ENCODE measurements at places on chromosomes 12 and 14.

GRCh38 chr14:85911044-85911443, 381.1 kb downstream of the FLRT2 start:
- DNase-seq = no peak

DNA sequence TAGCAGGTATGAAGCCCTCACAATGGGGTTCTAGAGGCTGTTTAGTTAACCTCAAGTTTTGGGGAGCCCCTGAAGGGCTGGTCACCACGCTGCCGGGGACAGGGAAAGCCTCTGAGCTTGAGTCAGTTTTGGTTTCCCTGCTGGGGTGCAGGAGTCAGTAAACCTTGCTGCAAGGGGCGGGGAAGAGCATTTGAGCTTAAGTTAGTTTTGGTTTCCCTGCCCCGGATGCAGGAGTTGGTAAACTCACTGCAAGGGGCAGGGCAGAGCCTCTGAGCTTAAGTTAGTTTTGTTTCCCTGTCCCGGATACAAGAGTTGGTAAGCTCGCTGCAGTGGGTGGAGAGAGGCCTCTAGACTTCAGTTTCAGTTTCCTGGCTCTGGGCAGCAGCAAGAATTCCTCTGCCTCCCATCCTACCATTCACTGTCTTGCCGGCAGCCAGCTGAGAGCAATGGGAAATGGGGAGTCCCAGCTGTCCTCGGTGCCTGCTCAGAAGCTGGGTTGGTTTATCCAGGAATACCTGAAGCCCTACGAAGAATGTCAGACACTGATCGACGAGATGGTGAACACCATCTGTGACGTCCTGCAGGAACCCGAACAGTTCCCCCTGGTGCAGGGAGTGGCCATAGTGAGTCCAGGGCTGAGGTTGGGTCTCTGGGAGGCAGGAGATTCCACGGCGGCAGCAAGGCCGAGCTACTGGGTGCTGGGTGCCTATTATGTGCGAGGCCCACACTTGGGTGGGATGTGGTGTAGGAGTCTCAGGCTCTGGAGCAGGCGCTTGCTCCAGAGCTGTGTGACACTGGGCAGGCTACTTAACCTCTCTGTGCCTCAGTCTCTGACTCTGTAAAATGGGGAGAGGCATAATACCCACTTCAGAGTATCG, at the start of gene OAS2:
Gene OAS2, plus strand, starts transcription at position 357 of the 878 bp plus-strand sequence. Its CDS starts 90 bp downstream, at position 447.
- DNase-seq = no peak

DNA sequence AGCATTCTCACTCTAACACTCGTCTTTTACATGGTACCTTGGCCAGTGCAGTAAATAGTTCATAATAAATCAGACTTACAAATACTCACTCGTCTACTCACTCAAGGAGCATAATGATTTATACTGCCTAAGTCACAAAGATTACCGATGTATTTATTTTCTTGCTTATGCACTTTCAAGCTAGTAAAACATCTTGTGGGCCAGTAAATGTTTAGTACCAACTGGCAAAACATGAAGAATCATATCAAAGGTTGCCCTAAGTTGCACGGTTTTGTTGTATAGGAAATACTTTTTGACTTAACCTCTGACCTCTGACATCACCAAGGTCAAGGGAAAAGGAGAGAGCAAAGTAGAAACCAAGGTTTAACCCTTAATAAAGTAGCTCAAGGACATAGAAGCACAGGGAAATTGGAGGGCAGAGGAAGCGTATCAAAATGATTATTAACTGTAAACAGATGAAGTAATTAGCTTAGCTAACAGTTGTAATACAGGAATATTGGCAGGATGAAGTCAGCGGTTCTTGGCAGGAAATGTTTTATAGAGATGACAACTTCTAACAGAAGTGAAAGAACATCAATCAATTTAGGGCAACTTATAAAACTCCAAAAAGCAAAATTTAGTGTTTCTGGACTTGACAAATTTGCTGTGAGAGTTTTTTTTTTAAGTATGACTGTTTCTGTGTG, 131.9 kb downstream of the HMGA2 start:
- DNase-seq = no peak

DNA sequence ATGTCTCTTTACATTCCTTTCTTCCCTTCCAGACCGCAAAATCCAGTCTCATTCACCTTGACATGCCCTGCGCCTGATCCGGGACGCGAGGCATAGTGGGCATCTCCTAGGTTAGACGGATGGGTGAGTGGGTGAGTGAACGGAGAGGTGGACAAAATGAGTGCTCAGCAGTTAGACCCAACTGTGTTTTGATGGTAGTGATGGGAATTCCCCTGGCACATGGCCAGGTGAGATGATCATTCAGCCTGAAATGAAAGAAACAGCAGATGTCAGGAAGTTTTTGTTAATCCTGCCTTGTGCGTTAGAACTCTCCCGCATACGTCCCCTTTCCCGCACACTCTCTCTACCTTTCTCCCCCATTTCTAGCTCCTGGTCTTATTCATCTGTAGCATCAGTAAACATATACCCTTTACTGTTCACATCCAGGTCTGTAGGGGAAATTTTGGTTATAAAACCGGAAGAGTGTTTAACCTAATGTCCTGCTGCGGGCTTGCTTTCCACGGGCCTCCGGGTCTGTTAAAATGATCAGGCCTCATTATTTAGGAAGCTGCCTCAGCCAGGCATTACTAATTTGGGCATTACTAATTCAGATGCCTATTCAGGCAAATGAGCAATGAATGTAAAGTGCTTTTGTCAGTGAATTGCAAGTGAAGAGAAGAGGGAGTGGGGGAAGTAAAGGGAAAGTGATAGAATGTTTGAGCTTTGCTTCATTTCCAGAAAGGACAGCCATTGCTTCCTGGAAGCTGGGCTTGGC, 172.8 kb downstream of the ETV6 start:
- DNase-seq = no peak

- no peak for DNase-seq
These were observed 348.4 kb downstream of the BCAT1 start for GRCh38 chr12:24600551-24600950.

GRCh38 chr12:26017484-26018211, 59.2 kb downstream of the RASSF8 start:
- DNase-seq = no peak

DNA sequence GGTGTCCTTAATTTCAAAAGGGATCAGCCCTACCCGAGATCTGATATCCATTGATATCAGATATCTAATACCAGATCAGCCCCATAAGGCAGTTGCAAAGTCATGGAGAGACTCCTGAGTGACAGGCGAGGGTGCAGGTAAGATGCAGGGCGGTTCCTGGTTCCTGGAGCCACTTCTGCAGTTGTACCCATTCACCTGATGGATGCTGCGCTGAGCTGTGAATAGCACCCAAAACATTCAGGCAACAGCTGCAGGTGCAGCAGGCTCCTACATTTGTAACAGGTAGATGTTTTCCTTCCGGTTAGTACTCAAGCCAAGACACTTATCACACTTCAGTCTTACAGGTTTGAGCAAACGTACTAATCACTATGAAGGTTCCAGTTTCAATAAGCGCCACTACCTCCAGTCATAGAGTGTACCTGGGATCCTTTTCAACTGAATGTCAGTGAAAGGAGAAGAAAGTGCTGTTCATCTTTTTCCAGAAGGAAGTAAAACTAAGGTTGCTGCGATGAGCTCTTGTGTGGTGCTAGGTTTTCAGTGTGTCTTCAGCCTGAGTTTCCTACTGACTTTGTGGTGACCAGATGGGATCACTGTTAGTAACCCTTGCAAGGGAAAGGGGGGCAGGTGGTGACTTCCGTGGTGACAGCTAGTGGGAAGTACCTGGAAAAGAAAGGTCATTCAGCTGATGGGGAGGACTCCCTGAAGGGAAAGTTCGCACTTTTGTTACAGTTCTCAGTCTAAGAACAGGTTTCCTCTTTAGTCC, 1.9 kb downstream of the ATP6V0A2 start:
- DNase-seq = no peak

DNA sequence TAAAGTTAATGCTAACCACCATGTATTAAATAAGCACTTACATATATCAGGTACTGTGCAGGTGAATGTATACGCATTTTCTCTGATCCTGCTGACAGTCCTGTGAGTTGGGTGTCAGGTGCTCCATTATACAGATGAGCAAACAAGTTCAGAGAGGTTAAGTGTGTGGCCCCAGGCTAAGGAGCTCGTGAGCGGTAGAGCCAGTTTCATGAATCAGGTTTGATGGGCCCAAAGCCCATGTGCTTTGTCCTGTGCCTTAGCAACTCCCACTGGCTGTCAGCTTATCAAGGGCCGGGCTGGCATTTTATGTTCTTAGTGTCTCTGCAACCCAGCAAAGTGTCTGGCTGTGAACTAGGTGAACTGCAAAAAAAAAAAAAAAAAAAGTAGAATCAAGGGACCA, 701.2 kb upstream of the TBX3 start:
- DNase-seq = no peak

DNA sequence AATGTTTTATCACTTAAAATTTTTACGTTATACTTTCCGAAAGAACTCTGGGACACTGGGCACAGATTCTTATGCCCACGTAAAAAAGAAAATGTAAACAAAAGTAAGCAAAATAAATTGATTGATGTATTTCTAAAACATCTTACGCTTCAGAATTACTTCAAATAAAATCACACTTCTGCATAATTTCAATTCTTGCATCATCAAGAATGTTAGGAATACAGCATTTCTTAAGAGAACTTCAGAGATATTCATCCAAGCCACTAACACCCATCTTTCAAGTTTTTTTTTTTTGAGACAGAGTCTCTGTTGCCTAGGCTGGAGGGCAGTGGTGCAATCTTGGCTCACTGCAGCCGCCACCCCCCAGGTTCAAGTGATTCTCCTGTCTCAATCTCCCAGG, 180.6 kb downstream of the MED13L start:
- no peak for DNase-seq

DNA sequence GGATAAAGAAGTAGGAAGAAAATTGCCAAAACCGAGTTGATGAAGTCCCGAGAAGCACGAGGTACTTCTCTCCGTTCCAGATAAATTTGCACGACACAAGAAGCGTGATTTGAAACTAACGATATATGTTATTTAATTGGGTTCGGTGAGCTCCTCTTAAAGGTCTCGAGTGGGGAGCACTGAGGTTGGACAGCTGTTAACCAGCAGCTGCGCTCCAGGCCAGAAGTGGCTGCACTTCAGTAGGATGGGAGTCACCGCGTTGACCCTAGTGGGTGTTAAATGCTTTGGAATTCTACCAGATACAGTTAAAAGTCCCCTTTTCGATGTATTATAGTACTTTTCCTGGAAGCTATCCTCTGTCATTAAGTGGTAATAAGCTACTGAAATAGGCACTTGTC, 953 bp upstream of the DCAF5 start:
- no peak for DNase-seq

DNA sequence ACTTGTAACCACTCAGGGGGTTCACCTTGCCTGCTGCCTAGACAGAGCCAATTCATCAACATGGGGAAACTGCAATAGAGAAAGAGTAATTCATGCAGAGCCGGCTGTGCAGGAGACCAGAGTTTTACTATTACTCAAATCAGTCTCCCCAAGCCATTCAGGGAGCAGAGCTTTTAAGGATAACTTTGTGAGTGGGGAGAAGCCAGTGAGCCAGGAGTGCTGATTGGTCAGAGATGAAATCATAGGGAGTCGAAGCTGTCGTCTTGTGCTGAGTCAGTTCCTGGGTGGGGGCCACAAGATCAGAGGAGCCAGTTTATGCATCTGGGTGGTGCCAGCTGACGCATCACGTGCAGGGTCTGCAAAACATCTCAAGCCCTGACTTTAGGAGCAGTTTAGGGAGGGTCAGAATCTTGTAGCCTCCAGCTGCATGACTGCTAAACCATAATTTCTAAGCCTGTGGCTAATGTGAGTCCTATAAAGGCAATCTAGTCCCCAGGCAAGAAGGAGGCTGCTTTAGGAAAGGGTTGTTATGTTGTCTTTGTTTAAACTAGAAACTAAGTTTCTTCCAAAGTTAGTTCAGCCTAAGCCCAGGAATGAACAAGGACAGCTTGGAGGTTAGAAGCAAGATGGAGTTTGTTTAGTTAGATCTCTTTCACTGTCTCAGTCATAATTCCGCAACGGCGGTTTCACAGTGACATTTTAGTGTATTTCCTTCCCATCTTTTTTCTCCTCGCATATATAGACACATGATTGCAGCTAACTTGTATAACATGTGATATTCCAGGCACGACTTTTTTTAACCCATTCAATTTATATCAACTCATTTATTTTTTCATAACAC, 68.9 kb upstream of the NCOR2 start:
- DNase-seq = no peak

- DNase-seq = no peak
These were observed 18.9 kb downstream of the BICD1 start for GRCh38 chr12:32125455-32126084.

DNA sequence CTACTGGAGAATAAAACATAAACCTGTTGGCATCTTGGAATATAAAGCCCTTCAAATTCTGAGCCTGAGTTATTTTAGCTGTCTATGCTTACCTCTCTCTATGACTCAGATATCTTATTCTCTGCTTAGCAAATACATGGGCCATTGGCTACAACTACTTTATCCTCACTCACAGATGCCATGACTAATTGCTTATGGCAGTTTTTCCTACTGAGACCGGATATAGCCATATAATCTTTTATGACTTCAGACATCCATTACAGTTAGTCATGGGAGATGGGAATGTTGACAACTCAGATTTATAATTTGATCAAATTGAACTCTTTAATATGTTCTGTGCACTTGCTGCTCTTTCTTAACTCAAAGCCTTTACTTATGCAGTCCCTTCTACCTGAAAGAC, 502.4 kb upstream of the ATP2B1 start:
- no peak for DNase-seq

- no peak for DNase-seq
These were observed 99.1 kb downstream of the NELL2 start for GRCh38 chr12:44777044-44777443.

GRCh38 chr14:52314595-52315354, 663 bp downstream of the PTGER2 start:
- no peak for DNase-seq

DNA sequence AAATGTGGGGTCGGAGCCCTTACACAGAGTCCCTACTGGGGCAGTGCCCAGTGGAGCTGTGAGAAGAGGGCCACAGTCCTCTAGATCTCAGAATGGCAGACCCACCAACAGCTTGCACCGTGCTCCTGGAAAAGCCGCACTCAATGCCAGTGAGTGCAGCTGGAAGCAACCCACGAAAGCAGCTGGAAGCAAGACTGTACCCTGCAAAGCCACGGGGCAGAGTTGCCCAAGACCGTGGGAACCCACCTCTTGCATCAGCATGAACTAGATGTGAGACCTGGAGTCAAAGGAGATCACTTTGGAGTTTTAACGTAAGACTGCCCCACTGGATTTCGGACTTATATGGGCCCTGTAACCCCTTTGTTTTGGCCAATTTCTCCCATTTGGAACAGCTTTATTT, 12.3 kb downstream of the GTF2A1 start:
- DNase-seq = no peak

GRCh38 chr14:75751296-75751695, 90.2 kb downstream of the TTLL5 start:
- no peak for DNase-seq

- no peak for DNase-seq
These were observed 164.1 kb downstream of the KITLG start for GRCh38 chr12:88416155-88416554.
